ENCODE measurements at places on chromosomes 2 and 18. TPM values are rescaled to one million over a fixed set of nuclear protein-coding genes. Genes with fewer than 3 reads are reported as not detected.

The TMEM237 gene
- 32.5 TPM for total RNA-seq

The PKP4 gene
- total RNA-seq = 16.9 TPM

The FTCDNL1 gene
- 3.2 TPM for total RNA-seq

The INHA gene
- total RNA-seq = 1.1 TPM

The CTAGE1 gene
- under 0.01 TPM for total RNA-seq

Measured in pericardium fibroblast (primary cell).